Lung (tissue), 17 donors: ENCODE measurements at places on chromosomes 11 and 22. TPM values are rescaled to one million over a fixed set of nuclear protein-coding genes. Genes with fewer than 3 reads are reported as not detected.

GRCh38 chr11:118157186-118157895 is 4.7 kb upstream of the SCN4B start:
- H3K4me3 ChIP-seq = no peak overlapping the region
- H3K4me1 ChIP-seq = peaks cover 5% of the 10 kb centered on the region
- no peaks in the 10 kb centered on the region for H3K27me3 ChIP-seq
- H3K36me3 ChIP-seq = no peaks in the 10 kb centered on the region
- H3K27ac ChIP-seq = no peak overlapping the region
- DNase-seq = no peak

- no peak for DNase-seq
- H3K4me1 ChIP-seq = no peaks in the 10 kb centered on the region
- H3K27ac ChIP-seq = no peak overlapping the region
- no peak overlapping the region for H3K4me3 ChIP-seq
- no peaks in the 10 kb centered on the region for H3K27me3 ChIP-seq
Measured at GRCh38 chr11:35073691-35074419, 65.1 kb upstream of the CD44 start.

- H3K27ac ChIP-seq = peak overlapping the region; percentile 96
- peak; percentile 72 for DNase-seq
- no peaks in the 10 kb centered on the region for H3K27me3 ChIP-seq
- no peaks in the 10 kb centered on the region for H3K4me1 ChIP-seq
- no peak overlapping the region for H3K4me3 ChIP-seq
Measured at GRCh38 chr22:36467042-36467810, 14.2 kb downstream of the TXN2 start.

DNA sequence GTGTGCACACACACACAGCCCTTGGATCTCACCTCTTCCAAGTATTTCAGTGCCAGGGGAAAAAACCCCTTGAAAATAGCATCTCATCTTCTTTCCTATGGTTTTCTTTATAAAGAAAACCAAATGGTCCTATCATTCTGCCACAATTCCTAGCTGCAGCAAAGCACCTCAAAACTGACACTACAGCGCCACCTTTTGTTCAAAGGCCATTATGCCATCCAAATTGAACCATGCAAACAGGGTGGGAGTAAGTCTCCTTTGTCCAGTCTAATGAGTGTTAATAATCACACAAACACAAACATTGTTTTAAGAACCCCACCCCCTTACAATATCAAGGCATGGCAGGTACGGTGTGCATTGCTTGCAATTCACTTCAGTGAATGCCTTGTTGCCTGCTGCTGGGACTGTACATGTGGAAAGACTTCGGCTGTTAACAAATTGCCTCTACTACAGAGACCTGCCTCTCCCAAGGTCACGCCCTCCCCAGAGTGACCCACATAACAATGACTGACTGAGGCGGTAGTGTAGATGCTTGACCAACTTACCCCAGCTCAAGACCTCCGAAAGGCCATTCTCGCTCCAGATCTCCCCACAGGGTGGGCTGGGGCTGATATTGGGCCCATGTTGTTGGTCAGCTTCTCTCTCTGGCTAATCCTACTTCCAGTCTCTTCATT is 31.7 kb downstream of the FAM181B start:
- DNase-seq = peak; percentile 53
- no peak overlapping the region for H3K4me3 ChIP-seq

DNA sequence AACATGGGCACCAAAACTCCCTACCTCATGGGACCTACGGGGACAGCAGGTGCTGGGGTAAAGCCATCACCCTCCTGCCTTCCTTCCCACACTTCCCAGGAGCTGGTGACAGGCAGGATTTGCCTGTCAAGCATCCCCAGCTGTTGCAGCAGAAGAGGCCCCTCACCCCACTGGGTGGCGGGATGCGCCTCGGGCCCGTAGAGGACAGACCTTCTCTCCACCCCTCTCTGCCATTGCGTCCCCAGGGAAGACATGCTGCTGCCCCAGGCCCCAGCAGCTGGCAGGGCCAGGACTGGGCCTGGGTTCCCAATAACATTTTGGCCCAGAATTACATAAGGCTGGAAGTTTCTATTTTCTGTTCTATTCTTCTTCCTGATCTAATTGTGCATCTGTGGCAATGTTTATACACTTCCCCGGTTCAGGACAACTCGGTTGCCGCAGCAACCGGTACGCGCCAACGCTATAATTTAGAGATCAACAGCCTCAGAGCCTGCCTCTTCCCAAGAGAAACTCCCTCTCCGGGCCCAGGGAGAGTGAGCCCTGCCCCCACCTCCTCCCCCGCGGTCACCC is 25.4 kb downstream of the KCNJ4 start:
- H3K27me3 ChIP-seq = no peaks in the 10 kb centered on the region
- DNase-seq = peak; percentile 74
- H3K27ac ChIP-seq = no peak overlapping the region
- no peaks in the 10 kb centered on the region for H3K36me3 ChIP-seq
- H3K4me1 ChIP-seq = no peaks in the 10 kb centered on the region

DNA sequence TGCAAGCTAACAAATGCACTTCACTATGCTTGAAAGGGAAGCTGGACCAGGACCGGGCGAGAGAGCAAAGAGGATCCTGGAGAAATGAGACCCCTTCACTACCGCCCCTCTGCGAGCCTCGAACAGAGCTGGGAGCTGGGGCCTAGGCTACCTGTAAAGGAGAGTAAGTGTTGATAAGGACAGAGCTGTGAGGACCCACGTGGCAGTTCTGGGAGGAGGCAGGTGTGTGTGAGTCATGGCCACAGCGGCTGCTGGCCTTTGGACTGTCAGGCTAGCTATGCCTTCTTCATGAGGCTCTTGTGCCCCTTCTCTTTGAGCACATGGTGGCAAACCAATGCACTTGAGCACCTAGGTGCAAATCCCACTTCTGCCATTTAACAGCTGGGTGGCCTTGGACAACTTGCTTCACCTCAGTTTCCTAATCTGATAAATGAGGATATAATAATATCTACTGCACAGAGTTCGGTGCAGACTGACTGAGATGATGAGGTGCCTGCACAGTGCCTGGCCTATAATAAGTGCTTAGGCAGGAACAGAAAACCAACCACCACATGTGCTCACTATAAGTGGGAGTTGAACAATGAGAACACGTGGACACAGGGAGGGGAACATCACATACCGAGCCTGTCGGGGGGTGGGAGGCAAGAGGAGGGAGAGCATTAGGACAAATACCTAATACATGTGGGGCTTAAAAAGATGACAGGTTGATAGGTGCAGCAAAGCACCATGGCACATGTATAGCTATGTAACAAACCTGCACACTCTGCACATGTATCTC is 35.3 kb upstream of the KCNJ11 start:
- no peak for DNase-seq
- no peak overlapping the region for H3K4me3 ChIP-seq
- no peaks in the 10 kb centered on the region for H3K36me3 ChIP-seq
- no peaks in the 10 kb centered on the region for H3K27me3 ChIP-seq
- no peaks in the 10 kb centered on the region for H3K4me1 ChIP-seq

GRCh38 chr11:1435820-1436467 is 46.2 kb downstream of the BRSK2 start:
- no peak overlapping the region for H3K4me3 ChIP-seq
- no peaks in the 10 kb centered on the region for H3K27me3 ChIP-seq
- DNase-seq = no peak
- H3K36me3 ChIP-seq = no peaks in the 10 kb centered on the region

Gene DAGLA
- total RNA-seq = 1.5 TPM

Gene OR6T1
- not detected for total RNA-seq

Gene HBG2
- total RNA-seq = 13,246 TPM

Gene GAL3ST1
- total RNA-seq = 3.5 TPM

Gene SREBF2
- 68.1 TPM for total RNA-seq
